ENCODE measurements at places on chromosomes 5 and 9.
A peak's percentile ranks its signal among the peaks of the same experiment; 100 is the strongest.

DNA sequence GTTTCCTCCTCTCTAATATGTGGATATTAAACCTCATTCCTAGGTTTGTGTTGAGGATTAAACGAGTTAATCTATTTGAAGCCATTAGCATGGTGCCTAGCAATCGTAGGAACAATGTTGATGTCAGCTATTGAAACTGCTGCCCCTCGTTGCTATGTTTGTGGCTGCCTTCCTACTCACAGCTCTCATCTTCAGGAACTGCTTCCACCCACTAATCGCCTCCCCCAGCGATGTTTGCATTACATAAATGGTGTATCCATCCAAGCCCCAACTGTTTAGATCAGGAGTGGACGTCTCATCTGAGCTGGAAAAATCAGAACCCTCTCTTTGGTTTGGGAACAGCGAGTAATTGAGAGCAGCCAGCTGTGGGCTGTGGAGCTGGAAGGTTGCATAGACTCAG is 416.6 kb downstream of the ARHGEF28 start:
- DNase-seq, result no peak

- no peak for DNase-seq
These were observed 46.3 kb downstream of the NNT start for GRCh38 chr5:43649256-43649655.

- no peak for DNase-seq
These were observed 164.7 kb upstream of the IER5L start for GRCh38 chr9:129342591-129343423.

GRCh38 chr9:134128727-134129679 is 6.9 kb upstream of the WDR5 start:
- DNase-seq, result no peak

DNA sequence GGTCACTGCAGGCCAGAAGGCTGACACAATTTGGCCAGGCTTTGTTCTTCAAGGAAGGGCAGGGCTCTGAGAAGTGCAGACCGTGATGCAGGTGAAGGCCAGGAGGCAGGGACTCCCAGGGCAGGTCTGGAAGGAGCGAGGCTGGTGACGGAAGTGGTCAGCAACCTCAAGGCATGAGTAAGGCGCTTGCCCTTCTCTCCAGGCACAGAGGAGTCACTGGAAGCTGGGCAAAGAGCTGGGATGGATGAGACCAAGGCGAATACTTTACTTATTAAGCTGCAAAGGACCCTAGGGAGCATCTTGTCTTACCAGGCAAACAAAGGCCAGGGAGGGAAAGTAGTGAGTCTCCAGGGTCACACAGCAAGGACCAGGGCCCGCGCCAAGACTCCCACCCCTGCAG is 18.6 kb downstream of the IRF1 start:
- DNase-seq, result peak; percentile 54

DNA sequence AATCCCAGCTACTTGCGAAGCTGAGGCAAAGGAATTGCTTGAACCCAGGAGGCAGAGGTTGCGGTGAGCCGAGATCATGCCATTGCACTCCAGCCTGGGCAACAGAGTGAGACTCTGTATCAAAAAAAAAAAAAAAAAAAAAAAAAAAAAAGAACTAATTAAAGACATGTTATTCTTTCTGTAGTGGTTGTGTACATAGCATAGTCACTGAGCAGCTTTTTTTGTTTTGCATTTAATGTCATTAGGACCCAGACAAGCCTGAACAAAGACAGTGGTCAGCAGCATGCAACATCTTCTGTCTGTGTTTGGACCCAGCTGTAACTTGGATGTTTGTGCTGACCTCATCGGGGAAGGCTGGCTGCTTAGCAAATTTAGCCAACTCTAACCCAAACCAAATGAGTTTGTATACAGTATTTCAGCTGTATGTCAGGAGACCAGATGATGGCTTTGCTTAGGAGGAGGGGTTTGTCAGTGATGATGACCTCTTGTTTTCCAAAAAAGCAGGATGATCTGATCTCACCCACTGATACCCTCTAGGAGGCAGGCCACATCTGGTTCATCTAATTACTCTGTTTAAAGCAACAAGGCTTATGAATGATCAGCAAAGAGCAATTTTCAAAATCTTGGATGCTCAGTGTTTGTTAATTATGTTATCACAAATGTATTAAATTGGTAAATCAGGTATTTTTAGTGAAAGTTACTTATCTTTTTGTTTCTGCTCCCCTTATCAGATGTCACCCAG is 39.5 kb downstream of the SNCAIP start:
- DNase-seq, result no peak

DNA sequence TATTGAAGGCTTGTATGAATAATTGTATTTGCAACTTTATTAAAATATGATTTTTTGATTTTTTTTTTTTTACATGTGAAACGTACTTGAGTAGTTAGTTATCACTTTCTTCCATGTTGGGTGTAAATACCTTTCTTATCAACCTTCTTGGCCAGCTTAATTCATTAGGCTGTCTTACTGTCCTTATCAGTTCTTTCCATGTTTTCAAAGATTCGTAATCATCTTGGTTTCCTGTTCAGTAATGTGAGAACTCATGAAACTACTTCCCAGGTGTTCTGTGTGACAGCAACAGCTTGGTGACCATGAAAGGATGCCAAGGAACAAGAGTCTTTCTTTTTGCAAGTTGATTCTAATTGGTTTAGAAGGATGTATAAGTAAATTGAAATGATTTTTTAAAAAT is 100.0 kb downstream of the ADGRV1 start:
- DNase-seq, result no peak

DNA sequence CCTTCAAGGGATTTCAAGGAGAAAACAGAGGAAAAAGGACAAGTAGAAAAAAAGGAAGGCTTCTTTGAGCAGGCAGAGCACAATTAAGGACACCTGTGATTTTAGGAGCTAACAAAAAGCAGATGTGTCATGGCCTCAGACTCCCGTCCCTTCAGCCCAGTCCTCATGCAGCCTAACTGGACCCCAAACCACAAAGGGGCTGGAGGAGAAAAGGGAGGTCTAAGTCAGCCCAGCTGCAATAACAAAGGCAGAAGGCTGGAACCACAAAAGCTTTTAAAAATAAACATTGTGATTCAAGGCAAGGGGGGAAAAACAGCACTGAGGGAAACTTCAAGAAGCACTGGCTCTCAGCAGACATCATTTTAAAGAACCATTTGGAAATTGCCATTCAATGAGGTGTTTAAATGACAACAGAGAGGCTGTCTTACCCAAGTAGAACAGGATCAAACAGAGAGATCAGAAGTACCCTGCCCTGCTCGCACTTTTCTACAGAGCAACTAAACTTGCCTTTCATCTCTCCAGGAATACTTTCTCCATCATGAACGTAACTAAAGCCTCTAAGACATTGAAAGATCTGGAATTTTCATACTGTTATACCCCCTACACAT is 89.3 kb downstream of the SEMA5A start:
- no peak for DNase-seq

GRCh38 chr5:123351240-123351639 is 72.0 kb downstream of the CEP120 start:
- no peak for DNase-seq

DNA sequence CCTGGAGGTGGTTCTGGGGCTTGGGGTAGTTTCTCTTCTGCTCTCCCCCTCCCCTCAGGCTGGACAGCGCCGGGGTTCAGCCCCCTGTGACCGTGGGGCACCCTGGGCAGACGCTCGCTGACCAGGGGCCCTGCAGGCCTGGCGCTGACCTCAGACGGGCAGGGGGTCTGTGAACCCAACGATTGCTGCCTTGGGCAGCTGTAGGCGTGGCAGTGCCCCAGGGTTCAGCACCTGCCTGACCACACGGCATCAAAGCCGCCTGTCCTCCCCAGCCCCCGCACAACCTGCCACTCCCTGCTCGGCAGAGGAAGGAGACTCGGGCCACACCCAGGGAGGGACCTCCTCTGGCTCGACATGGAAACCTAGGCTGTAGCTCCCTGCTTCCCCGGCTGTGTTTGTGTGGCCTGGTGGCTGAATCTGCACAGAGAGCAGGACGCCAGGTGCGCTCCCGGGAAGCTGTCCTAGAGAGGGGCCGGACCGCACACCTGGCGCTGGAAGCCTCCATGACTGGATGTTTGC is 12.2 kb downstream of the LCN12 start:
- no peak for DNase-seq

DNA sequence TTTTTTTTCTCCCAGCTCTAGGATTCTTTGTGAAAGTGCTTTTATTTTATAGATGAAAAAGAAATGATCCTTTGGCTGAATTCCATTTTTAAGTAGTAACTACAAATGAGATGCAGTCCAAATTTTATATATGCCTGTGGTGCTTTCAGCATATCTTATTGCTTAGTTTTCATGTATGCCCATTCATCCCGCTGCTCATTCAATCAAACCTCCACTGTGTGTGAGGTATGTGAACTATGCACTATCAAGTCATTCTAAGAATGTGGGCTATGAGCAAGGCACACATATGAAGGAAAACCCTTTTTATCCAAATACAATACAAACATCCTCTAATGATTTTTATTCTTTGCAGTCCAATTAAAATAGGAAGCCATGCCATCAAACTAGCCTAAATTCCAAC is 1069.1 kb upstream of the DMAC1 start:
- DNase-seq, result no peak

- DNase-seq, result no peak
These were observed 378 bp downstream of the DROSHA start for GRCh38 chr5:31531543-31531887.

- DNase-seq, result no peak
These were observed 44.4 kb downstream of the RXRA start for GRCh38 chr9:134370638-134371037.

- DNase-seq, result no peak
These were observed 619 bp upstream of the APC start for GRCh38 chr5:112737070-112737462.

DNA sequence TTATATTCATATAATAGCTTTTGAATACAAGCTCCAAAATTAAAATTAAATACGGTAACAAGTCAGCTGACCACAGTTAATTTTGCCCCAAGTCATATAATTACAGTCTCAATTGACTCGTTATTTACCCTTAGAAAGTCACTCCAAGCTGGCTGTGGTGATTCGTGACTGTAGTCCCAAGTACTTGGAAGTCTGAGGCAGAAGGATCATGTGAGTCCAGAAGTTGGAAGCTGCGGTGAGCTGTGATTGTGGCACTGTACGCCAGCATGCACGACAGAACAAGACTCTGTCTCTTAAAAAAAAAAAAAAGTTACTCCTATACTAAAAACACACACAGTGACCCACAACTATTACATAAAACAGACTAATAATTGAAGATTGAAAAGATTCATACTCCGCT is 31.6 kb upstream of the DTWD2 start:
- no peak for DNase-seq

GRCh38 chr5:164059471-164059870 is 554.1 kb downstream of the MAT2B start:
- DNase-seq, result no peak

DNA sequence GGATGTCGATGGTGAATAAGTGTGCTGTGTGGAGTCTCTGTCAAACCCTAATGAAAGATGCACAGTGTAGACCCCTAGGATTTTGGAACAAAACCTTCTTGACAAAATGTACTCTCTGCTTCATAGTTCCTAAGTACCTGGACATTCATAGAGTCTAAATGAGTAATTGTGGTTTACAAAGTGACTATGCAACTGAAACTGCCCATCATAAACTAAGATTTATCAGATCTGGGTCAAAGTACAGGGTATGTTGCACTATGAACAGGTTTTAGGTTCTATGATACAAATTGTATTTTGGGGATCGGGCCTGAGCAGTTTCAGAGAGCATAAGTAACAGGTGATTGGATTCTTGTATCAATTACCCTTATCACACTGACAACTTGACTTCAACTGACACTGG is 79.4 kb downstream of the LURAP1L start:
- no peak for DNase-seq

GRCh38 chr5:142981475-142981874 is 211.3 kb downstream of the ARHGAP26 start:
- DNase-seq, result no peak

DNA sequence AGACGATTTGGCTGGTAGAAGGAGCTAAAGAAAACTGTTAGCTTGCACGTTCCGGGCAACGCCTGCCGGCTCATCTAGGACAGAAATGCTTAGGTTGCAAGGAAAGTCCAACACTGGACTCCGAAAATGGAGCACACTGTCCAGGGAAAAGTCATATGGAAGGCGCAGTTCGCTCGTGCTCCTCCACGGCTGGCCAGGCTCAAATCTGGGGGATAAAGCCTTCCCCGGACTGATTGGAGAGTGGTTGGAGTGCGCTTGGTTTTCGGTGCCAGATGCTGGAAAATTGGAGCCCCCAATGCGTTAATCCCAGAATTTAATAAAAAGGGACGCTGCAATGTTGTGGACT is 955 bp downstream of the CDH6 start:
- DNase-seq, result no peak

DNA sequence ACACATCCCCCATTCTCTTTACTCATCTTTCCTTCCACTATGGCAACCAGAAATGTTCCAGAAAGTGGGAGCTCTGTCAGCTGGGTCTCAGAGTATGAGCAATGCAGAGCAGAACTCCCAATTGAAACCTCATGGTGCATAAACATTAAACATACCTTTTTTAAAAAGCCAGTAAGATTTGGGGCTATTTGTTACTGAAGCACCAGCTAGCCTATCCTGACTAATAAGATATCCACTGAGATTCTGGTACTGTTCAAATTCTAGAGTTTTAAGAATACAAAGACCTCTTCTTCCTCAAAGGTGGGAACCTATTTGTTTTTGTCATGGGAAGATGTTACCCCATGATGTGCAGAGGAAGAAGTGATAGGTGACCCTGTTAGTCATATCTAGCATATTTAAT is 46.1 kb upstream of the EGFLAM start:
- DNase-seq, result no peak

GRCh38 chr5:61332851-61333320 is 828 bp downstream of the ZSWIM6 start:
- DNase-seq, result peak; percentile 70

DNA sequence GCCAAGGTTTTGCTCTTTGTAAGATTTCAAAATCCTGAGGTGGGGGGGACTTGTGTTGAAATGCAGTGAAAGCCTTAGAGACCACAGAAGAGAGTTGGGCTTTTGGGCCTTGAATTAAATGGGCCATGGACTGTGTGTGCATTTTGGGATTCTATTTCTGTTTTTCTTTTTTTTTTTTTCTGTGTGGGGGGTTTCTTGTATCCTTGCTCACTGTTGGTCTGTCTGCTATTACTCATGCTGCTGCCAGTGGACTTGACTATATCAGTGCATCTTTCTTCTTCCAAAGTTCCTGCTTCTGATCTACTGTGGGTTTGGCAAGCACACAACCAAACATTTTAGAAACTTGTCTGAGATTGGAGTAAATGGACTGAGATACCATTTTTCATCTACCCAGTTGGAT is 344.9 kb downstream of the ARL15 start:
- no peak for DNase-seq
